ENCODE measurements at places on chromosomes 7 and 10.

- no peak for DNase-seq
These were observed 335.8 kb downstream of the ELMO1 start for GRCh38 chr7:37112876-37113275.

DNA sequence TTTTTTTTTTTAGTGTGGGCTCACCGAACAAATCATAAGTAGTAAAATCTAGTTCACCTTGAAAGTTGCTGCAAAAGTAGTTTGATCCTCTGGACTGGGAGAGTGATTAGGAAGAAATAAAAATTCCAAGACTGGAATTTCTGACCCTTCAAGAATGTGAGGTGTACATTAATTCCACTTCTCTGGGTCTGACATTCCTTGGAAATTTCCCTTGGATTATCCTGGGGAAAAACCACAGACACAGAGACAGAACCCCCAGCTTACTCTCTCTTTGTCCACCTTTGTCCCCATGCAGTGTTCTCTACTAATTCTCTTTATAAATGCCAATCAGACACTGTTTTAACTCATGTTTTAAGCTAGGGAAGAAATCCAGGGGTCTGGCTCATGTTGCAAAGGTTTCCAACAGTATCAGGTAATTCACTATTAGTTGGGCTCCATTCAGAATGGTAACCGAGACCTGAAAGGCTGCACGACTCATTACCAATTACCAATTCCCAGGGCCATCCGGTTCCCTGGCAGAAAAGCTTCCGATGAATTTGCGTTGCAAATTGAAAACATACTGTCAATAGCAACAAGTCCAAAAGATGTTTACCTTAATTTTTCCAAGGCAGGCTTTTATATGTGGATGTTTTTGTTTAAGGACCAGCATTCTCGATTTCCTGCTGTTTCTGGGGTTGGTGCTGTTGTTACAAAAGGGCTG lies 86.3 kb downstream of the BAMBI start:
- no peak for DNase-seq

DNA sequence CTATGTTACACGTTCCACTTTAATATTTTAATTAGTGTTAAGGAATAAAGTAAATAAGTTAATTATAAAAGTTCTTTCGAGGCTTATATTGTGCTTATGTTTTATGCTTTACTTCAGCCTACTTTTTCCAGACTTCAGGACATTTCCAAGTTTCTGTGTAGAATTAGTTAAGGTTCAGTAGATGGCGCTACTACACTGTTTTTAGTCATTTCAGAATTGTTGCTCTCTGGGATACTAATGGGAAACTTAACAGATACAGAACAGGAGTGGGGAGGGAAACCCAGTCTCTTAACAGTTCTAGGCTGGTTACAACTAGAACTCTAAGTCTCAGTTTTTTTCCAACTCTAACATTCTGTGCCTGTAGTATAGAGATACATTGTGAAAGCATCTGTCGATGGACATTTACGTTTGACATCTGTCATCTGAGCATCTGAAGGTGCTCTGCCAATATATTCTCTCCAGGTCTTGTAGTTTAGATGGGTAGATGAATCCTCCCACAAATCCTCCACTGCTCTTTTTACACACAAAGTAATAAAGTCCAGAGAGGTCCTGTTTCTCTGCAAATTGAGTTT lies 56.8 kb upstream of the FAM171A1 start:
- no peak for DNase-seq

GRCh38 chr10:33743429-33743857 lies 409.0 kb upstream of the NRP1 start:
- DNase-seq: no peak

DNA sequence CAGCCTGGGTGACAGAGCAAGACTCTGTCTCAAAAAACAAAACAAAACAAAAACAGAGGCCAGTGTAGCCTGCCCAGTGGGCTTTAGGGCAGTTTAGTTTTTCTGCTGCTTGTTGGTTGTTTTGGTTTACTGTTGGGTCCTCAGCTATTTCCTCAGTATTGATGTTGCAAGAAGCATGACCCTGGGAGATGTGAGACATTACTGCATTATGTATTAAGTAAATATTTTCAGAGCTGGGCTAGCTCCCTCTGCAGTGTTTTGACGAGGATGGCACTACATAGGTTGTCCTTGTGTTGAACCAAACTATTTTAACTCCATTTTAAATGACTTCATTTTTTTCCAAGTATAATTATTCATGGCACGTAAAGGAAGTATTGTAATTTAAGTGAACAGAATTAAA lies 4.8 kb downstream of the AKAP9 start:
- DNase-seq: no peak
